ENCODE measurements at places on chromosomes 11 and 22.

DNA sequence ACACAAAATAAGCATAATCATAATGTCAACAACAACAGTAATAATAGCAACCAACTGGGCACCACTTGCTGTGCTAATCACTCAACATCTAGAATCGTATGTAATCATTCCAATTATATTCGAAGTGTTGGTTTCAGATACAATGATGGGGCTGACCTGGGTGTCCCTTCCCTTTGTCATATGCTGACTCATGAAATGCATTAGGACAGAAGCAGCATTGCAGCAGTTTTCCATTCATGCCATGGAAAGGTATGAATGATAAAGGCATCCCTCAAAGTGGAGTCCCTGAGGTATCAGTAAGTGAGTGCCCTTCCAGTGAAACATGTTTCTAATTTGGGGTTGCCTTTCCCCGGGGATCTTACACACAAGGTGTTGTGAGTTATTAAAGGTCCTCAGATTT lies 46.3 kb upstream of the ANO3 start:
- no peak for DNase-seq

DNA sequence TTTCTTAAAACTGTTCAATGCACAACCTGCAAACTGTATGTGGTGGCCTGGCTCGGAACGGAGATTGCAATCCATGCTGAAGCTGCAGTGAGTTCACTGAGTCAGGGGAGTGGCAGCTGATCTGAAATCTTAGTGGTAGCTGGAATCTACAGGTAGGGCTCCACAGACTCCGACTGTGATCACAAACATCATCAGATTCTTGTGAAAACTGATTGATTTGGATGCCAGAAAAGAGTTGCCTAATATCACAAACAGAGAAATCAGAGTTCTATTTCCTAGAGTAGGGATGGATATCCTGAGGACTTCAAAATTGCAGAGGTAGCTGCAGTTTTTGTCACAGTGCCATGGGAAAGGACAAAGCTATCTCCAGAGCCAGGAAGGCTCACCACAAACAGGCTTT lies 57.5 kb upstream of the SC5D start:
- DNase-seq = no peak

DNA sequence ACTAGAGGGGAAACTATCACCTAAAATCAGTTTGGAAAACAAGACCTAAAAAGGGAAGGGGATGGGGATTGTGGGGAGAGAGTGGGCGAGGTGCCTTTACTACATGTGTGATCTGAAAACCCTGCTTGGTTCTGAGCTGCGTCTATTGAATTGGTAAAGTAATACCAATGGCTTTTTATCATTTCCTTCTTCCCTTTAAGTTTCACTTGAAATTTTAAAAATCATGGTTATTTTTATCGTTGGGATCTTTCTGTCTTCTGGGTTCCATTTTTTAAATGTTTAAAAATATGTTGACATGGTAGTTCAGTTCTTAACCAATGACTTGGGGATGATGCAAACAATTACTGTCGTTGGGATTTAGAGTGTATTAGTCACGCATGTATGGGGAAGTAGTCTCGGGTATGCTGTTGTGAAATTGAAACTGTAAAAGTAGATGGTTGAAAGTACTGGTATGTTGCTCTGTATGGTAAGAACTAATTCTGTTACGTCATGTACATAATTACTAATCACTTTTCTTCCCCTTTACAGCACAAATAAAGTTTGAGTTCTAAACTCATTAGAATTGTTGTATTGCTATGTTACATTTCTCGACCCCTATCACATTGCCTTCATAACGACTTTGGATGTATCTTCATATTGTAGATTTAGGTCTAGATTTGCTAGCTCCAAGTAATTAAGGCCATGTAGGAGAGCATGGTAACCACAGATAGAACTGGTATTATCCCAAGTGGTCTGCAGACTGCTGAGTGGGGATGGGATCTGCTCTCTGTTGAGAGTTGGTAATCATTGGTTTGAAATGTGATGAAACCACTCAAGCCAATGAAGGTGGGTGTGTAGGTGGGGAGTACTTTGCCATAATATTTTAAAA lies 3.6 kb downstream of the NEAT1 start:
- peak; percentile 89 for DNase-seq

DNA sequence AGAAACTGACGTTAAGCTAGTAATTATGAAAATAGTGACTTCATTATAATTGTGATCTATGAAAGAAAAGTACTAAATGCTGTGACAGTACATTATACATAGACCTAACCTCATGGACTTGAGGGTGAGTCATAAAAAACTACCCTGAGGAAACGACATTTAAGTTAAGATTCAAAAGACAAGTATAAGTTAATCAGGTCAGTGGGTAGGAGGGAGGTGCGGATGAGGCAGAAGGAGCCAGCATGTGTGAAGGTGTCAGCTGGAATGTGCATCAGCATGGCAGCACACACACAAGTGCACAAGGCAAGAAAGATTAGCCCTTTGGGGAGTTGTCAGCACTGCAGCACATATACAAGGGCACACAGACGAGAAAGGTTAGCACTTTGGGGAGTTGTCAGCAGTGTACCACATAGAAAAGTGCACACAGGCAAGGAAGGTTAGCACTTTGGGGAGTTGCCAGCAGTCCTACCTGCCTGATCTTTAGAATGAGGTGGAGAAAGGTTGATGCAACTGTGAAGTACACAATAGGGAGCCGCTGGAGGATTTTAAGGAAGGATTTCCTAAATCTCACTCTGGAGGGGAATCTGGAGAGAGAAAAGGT lies 31.6 kb upstream of the CAVIN3 start:
- no peak for DNase-seq

- no peak for DNase-seq
Measured at GRCh38 chr22:40391417-40391816, 21.0 kb downstream of the SGSM3 start.

DNA sequence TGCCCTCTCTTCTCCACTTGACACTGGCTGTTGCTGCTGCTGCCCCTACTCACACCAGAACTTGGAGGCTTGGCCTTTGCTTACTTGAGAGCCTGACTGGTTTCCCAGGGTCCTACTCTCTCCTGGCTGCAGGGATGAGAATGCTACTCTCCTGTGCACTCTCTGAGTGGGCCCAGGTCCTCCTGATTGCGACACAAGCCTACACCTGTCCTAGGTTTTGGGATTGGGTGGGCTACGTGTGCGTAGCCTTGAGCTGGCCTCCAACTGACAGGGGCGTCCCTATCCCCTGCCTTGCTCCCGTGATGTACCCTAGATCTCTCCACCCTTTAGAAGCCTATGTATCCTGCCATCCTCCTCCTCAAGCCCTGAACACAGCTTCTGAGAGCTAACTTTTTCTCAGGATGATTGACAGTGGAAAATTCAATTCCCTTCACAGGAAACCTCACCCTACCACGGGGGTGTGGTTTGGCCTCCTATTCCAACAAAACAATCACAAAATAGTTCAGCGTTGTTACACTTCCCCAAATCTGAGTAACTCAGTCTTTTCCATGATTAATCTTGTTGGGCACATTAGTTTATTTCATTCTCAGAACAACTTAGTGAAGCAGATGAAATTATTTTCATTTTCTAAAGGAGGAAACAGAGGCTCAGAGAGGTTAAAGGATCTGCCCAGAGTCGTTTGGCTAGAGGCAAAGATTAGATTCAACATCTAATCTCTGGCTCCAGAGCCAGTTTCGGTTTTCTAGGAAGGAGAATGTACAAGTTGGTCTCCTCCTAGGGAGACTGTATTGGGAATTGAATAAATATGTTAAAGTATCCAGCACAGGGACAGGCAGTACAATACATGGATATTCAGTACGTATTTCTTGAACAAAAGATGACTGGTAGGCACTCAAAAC lies 17.6 kb upstream of the AMOTL1 start:
- no peak for DNase-seq

DNA sequence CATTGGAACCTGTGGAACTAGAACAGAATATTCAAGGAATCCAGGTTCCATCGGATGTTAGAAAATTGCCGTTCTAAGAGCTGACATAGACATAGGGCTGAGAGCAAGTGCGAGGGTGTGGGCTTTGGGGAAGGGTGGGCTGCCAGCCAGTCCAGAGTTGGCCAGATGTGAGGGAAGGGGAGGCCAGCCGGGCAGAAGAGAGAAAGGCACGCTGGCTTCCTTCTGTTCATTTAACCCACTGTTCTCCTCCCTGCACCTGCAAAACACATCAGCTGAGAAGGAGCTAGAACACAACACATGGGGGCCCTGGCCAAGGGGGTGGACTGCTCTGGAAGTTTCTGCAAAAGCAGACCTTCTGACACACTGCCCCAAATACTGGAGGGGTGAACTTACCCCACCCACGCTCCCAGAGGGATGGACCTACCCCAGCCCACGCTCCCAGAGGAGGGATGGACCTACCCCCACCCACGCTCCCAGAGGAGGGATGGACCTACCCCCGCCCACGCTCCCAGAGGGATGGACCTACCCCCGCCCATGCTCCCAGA lies 98.0 kb downstream of the SHANK2 start:
- no peak for DNase-seq

DNA sequence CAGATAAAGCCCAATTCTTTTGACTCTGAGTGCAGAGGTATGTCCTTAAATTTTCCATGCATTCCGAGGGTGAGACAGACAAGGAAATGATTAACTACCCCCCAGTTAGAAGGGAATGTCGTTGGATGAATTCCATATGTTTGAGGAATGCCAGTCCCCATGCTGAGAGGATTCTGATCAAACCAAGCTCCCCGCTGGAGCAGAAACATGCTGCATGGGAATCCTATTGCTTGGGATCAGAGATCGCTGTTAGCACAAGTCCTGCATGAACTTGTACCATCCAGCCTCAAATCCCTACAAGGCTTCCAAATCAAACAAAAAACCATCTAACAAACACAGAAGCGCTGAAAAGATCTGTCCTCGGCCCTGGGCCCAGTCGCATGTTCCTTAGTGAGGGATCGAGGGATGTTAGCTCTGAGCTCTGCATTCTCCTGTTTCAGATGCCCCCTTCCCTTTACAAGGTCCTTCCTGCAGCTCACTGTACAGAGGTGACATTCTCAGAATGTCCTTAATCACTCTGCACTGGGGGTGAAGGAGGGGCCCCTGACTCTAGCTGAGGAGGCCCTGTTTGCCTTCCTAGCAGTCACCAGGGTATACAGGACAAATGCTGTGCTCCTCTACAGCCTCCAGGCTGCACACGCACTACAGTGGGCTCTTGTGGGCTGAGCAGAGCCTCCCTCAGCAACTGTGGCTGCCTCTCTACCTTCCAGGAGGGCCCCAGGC lies 353.4 kb downstream of the TENM4 start:
- DNase-seq = no peak

DNA sequence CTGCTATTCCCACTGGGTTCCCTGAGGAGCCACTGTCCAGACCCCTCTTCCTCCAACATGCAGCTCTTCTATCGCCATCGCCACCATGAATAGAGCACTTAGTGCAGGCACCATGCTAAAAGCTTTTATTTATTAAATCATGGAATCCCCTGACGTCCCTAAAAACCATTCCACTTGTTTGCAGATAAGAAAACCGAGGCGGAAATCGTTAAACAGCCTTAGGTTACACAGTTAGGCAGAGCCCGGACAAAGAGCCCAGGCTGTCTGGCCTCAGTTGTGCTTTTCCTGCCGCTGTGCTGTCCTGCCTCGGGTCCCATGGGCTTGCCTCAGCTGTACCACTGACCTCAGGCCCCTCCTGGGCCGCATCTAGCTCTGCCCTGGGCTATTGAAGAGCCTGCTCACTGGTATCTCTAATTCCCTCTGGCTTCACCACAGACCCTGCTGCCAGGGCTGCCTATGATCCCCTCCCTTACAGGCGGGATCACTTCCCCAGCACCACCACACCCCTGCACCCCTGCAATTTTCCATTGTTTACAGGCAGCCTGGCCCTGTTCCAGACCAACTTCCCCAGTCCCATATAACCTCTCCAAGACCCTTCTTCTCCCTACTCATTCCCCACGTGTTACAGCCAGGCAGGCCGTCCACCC lies 13.0 kb upstream of the TUB start:
- DNase-seq = no peak

DNA sequence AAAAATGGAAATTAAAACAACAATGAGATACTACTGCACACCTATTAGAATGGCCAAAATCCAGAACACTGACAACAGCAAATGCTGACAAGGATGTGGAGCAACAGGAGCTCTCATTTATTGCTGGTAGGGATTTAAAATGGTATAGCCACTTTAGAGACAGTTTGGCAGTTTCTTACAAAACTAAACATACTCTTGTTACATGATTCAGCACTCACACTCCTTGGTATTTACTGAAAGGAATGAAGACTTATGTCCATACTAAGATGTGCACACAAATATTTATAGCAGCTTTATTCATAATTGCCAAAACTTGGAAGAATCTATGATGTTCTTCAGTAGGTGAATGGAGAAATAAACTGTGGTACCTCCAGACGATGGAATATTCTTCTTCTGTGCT lies 40.8 kb downstream of the PGM2L1 start:
- DNase-seq = no peak

DNA sequence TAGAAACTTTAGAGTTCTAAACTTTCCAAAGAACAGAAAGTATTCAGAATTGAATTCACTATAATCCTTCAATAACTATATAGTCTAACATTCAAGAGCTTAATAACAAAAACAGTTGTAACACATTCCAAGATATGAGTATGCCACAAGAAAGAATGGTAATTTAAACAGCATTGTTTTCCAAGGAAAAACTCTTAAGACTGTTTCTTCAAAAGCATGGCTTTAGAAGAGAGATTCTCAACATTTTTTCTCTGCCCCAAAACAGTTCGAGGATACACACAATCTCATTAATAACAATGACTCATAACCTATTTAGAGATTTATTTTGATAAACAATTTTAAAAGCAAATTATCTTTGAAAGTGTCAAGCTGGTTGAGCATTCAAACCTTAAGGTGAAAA lies 16.7 kb upstream of the ARHGAP32 start:
- DNase-seq = no peak

DNA sequence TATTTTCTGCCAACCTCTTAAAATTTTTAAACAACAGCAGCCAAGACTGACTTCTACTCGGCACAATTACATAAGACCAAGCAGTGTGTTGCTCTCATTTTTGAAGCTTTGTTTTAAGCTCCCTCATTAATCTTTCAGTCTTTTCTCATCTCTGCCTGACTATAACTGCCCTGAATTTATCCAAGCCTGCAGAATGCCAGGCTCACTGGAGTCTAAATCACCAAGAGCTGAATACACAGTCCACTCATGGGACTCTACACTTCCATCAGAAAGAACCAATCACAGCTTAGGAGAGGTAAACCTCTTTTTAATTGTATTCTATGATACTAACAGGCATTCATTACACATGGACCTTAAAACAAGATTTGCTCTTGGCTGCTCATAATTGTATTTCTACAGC lies 178.7 kb downstream of the CADM1 start:
- no peak for DNase-seq

- no peak for DNase-seq
Measured at GRCh38 chr11:76805206-76805913, 22.2 kb downstream of the TSKU start.

DNA sequence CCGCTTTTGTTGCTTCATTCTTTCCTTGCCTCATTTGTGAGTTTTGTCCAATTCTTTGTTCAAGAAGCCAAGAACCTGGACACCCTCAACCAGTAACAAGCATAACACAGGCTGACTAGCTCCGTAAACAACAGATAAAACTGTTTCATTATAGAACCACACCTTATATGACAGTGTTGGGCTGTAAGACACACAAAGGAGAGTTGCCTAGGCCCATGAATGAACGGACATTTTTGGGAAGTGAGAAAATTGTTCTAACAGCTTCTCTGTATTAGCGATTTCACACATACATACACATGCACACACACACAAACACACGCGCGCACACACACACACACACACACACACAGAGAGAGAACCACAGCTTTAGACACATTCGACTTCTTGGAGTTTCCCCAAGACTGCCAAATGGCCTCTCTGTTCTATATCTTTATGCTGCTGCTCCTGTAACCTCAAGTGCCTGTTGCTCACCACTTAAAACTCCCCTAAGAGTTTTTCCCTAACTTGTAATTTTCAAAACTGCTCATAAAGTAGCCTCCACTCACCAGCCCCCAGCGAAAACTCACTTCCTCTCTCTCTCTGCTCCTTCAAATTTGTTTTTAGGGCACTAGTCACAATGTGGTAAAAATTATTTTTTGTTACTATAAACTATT lies 35.9 kb downstream of the CTSC start:
- DNase-seq = peak; percentile 64
